CD4-positive, alpha-beta memory T cell (primary cell): ENCODE measurements at places on chromosomes 11 and 22. TPM values are rescaled to one million over a fixed set of nuclear protein-coding genes. Genes with fewer than 3 reads are reported as not detected.

Gene KRTAP5-1
- 0.29 TPM for polyA plus RNA-seq

Gene OTOG
- polyA plus RNA-seq = not detected

Gene MS4A3
- polyA plus RNA-seq = 0.37 TPM

Gene FAR1
- polyA plus RNA-seq = 9.9 TPM

Gene MUC6
- 0.13 TPM for polyA plus RNA-seq

Gene ADM2
- 0.07 TPM for polyA plus RNA-seq

Gene CFAP300
- polyA plus RNA-seq = not detected

Gene KDELR3
- polyA plus RNA-seq = 0.24 TPM

Gene PGR
- not detected for polyA plus RNA-seq

Gene PLAAT2
- polyA plus RNA-seq = 0.48 TPM

Gene RFPL2
- 3.6 TPM for polyA plus RNA-seq

Gene CCDC34
- polyA plus RNA-seq = 2.1 TPM

Gene PHLDA2
- polyA plus RNA-seq = 0.58 TPM

Gene SCGB2A2
- not detected for polyA plus RNA-seq

Gene RAB3IL1
- polyA plus RNA-seq = not detected

Gene LGALS12
- polyA plus RNA-seq = not detected

Gene OR51B2
- not detected for polyA plus RNA-seq

Gene ARHGAP42
- not detected for polyA plus RNA-seq

Gene CALCB
- polyA plus RNA-seq = 0.61 TPM

Gene SLC37A4
- 13.0 TPM for polyA plus RNA-seq
